Karpas-422 (cell line): ENCODE measurements at places on chromosomes 12 and 14. TPM values are rescaled to one million over a fixed set of nuclear protein-coding genes. Genes with fewer than 3 reads are reported as not detected.

GRCh38 chr12:96907671-96908422 lies 790 bp downstream of the NEDD1 start:
- peak; percentile 57 for DNase-seq
- H3K27me3 ChIP-seq: no peaks in the 10 kb centered on the region
- peaks cover 49% of the 10 kb centered on the region for H3K4me1 ChIP-seq
- peaks cover 24% of the 10 kb centered on the region; the same call in 1 of the 2 replicates for H3K36me3 ChIP-seq

GRCh38 chr12:124240493-124240892 lies 54.4 kb upstream of the RFLNA start:
- H3K27me3 ChIP-seq: no peaks in the 10 kb centered on the region
- no peak overlapping the region for H3K27ac ChIP-seq
- H3K36me3 ChIP-seq: no peaks in the 10 kb centered on the region
- no peak overlapping the region for H3K4me3 ChIP-seq
- peak; percentile 77 for DNase-seq

DNA sequence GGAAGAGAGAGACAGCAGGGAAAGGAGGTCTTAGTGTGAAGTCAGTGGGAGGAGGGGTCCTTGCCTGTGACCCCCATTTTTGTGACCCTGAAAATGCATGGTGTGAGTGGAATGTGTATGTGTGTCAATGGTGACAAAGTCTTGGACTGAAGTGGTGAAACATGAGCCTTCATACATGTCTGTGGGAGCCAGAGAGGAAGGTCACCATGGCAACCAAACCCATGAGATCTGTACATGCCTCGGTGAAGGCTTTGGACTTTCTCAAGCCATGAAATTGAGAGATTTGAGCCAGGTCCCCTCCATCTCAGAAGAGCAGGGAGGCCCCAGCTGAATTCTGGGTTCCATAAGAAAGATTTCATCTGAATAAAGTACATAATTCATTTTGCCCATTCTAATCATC lies 108.7 kb downstream of the TTC8 start:
- H3K27ac ChIP-seq: no peak overlapping the region
- H3K4me3 ChIP-seq: no peak overlapping the region
- H3K4me1 ChIP-seq: no peaks in the 10 kb centered on the region
- no peaks in the 10 kb centered on the region for H3K27me3 ChIP-seq
- no peak for DNase-seq

- H3K4me1 ChIP-seq: no peaks in the 10 kb centered on the region
- no peak within 1 kb of the TSS for H3K4me3 ChIP-seq
- H3K27me3 ChIP-seq: no peaks in the 10 kb centered on the region
- no peak within 1 kb of the TSS for H3K27ac ChIP-seq
- no peak for DNase-seq
Observed at GRCh38 chr12:63150713-63151622, at the start of gene AVPR1A. Gene AVPR1A (minus strand): TSS chr12:63151201. CDS start chr12:63150836, 365 bp downstream.

GRCh38 chr12:38949363-38949762 lies 44.0 kb upstream of the CPNE8 start:
- H3K27me3 ChIP-seq: no peaks in the 10 kb centered on the region
- H3K36me3 ChIP-seq: no peaks in the 10 kb centered on the region
- no peak overlapping the region for H3K27ac ChIP-seq

GRCh38 chr14:49541049-49541448 lies 45.1 kb downstream of the RPS29 start:
- H3K27ac ChIP-seq: no peak overlapping the region
- DNase-seq: no peak
- no peaks in the 10 kb centered on the region for H3K36me3 ChIP-seq

GRCh38 chr12:49519574-49519936 lies 19.3 kb upstream of the KCNH3 start:
- H3K4me3 ChIP-seq: no peak overlapping the region
- H3K36me3 ChIP-seq: peaks cover 40% of the 10 kb centered on the region; the same call in 1 of the 2 replicates
- DNase-seq: no peak
- H3K27me3 ChIP-seq: no peaks in the 10 kb centered on the region

GRCh38 chr12:27186022-27186839 lies 57.9 kb upstream of the STK38L start:
- no peaks in the 10 kb centered on the region for H3K4me1 ChIP-seq
- DNase-seq: no peak
- no peaks in the 10 kb centered on the region for H3K36me3 ChIP-seq
- H3K27me3 ChIP-seq: no peaks in the 10 kb centered on the region
- no peak overlapping the region for H3K4me3 ChIP-seq
- H3K27ac ChIP-seq: no peak overlapping the region

DNA sequence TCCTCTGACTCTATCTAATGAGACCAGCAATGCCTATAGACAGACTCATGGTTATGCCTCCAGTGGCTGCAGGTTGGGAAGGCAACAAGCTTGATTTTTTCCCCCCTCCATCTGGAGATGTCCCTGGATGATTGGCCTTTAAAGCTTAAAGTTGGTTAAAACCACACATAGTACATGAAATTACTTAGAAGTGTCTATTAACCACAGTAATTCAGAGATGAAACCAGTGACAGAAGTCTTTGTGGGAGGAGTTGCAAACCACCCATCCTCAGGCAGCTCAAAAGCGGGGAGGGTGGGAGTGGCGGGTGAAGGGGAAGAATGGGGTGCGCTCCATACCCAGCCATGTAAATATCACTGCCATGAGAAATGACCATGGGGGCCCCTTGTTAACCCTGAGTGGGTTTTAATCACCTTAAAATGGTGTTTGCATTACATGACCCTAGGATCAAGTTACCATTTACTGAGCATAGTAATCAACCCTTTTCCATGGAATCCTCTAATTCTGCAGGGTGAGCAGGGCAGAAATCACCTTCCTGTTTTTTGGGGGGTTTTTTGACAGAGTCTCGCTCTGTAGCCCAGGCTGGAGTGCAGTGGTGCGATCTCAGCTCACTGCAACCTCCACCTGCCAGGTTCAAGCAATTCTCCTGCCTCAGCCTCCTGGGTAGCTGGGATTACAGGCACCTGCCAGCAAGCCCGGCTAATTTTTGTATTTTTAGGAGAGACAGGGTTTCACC lies 133.5 kb downstream of the FOXN3 start:
- no peaks in the 10 kb centered on the region for H3K27me3 ChIP-seq
- no peak overlapping the region for H3K4me3 ChIP-seq
- no peaks in the 10 kb centered on the region for H3K36me3 ChIP-seq

Gene KLRC1
- total RNA-seq: not detected in 2 replicates
